ENCODE measurements at places on chromosomes 1 and 21.

DNA sequence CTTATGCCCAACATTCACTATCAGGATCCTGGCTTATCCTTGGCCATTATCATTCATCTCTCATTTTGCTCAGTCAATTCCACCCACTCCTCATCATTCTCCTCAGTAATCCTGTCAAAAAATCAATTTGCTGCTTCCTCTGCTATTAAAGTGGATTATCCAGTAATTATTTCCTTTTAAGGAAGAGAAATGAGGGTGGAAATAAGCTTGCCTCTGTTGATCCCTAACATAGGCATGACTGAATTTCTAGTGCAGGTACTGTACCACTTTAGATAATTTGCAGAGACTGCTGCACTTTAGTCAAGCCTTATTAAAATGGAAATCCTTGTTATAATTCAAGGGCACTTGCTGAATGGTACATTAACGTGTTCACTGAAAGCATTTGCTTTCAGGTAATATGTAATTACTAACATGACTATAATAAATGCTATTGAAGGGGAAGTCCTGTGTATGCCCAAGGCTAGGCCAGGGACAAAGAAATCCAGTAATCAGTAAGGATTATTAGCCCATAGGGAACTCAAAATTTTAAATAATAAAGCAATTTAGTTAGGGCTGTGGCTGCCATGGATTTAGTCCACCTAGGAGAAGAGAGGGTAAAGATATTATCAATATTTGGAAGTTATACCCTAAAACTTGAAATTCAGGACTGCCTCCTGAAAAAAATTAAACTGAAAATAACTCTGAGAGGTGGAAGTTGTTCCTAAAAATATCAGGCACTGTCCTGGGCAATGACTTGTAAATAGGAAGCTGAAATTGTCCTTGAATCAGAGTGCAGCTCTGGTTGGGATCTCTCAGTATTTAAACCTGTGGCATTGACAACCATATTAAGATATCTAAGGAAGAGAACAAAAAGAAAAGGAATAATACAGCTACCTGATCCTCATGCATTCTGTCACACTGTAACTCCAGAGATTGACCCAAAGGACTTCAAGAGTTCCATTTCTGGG, 43.4 kb downstream of the RGS2 start:
- no peak for DNase-seq

- no peak for DNase-seq
Measured at GRCh38 chr1:165671526-165671925, 26.8 kb downstream of the ALDH9A1 start.

DNA sequence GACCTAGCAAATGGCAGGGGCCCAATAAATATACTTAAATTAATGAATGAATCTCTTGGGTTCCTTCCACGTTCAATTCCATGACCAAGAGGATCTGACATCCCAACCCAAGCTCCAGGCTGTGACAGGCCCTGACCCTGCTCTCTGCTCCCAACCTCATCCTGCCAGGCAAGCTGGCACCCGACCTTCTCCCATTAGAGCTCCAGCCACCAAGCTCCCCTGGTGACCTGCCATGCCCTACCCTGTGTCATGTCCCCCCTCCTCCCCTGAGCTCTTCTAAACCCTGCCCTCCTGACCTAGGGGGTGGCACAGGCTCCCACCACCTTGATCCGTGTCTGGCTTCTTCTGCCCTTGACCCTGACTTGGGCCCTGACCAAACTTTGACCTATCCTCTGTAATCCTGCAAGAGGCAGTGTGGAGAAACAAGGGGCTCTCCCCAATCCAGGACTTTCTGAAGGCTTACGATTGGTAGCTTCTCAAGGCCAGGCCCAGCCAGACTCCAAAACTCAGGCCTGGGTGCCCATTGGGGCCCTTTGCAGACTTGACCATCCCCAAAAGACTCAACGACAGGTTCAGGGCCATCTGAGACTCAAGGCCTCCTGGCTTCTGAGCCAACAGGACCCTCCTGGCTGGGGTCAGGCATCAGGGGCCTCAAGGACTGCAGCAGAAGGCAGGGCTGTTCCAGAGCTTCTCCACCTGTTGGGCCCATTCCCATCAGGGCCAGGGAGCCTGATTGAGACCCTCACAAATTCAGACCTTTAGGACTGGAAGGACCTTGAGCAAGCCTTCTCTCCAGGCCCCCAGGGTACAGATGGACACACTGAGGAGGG, 249.0 kb downstream of the PTPRU start:
- no peak for DNase-seq

GRCh38 chr21:25790122-25790877, 55.5 kb downstream of the GABPA start:
- no peak for DNase-seq

GRCh38 chr1:3702528-3702927, 49.7 kb upstream of the CCDC27 start:
- DNase-seq, result no peak

DNA sequence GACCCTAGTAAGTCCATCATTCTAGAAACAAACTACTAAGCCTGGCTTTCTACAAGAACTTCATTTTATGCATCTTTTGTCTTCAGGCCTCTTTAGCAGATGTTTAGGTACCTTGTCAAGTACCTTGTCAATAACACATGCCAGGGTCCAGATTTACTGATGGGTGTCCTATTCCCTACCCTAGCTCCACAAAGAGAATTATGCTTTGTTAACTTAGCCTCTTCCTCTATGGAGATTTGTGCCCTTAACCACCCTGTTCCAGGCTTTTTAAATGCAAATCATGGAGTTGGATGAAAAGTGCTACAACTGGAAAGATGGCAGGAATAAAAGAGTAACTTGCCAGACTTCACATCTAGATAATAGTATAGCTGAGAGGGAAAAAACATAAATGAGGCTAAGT, 42.7 kb downstream of the SPATA46 start:
- DNase-seq, result no peak

DNA sequence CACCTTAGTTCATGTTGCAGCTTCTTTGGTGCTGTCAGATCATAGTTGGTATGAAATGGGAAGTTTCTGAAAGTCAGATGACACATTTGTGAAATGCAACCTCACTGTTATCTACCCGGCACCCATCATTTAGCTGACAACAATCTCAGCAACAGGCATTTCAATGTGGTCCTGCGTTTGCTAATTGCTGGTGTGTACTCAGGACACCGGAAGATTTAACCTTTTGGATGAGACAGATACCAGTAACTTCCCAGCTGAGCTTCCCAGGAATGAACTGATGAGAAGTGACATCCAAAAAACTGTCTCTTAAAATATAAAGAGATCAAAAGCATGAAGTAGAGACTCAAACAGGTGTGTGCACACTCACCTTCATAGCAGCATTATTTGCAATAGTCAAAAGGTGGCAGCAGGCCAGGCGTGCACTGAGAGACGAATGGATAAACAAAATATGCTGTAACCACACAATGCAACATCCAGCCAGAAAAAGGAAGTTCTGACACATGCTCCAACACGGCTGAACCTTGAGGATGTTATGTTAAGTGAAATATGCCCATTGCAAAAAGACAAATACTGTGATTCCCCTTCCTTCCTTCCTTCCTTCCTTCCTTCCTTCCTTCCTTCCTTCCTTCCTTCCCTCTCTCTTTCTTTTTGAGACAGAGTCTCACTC, 7.9 kb upstream of the CLDN14 start:
- peak; percentile 80 for DNase-seq

DNA sequence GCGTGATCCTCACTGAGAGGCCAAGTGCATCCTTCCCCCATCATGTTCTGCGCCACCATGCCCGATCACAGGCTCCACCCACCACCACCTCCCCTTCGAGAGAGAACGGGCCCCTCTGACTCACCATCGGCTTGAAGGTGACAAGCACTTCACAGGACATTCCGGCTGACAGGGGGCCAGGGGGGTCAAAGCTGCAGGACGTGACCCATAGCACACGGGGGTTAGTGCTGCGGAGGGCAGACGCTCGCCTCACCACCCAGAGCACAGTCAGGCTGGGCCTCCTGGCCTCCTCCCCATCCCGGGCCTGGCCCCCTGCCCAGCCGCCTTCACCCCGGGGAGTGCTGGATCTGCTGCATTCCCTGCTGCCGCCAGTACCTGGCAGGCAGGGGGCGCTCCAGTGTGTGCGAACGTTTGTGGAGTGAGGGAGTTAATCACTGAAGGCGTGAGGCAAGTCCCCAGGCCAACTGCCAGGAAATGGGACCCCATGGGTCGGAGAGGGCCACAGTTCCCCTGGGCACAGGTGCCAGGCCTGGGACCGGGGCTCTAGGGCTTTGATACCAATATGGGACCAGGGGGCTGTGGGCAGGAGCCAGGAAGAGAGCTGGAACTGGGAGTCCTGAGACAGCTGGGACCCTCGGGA, 40.9 kb upstream of the TMEM52 start:
- DNase-seq, result peak; percentile 55

DNA sequence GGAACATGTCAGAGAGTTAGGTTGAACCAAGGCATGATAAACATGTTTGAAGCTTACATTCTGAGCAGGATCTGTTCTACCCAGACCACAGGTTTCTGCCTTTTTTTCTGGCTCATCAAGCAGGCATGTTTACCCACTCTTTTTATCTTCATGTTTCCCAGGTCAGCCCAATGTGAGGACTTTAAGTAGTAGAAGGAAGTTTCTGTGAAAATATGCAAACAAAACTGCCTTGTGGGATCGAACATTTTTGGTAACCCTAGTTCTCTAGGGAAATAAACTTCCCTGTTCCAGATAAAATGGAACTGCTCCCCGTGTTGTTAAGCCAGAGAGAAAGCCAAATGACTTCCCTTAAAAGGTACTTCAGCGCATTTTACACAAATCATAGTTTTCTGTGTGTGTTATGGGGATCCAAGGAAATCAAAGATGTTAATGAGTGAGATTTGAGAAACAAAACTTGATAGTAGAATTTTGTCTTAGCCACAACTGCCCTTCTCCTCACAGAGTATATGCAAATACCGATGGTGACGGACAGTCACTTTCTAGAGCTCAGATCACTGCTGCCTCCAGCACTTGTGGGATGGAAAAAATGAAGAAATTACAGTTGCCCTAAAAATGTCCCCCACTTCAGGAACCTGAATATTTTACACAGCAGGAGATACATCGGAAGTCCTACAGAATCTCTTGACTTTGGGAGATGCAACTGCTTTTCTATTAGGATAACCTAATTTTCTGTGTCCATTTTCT, 765 bp upstream of the HIPK1 start:
- no peak for DNase-seq

- DNase-seq, result no peak
Measured at GRCh38 chr1:63863145-63863544, 89.3 kb downstream of the ROR1 start.

- DNase-seq, result peak; percentile 13
Measured at GRCh38 chr1:157992833-157993146, 655 bp upstream of the KIRREL1 start.

DNA sequence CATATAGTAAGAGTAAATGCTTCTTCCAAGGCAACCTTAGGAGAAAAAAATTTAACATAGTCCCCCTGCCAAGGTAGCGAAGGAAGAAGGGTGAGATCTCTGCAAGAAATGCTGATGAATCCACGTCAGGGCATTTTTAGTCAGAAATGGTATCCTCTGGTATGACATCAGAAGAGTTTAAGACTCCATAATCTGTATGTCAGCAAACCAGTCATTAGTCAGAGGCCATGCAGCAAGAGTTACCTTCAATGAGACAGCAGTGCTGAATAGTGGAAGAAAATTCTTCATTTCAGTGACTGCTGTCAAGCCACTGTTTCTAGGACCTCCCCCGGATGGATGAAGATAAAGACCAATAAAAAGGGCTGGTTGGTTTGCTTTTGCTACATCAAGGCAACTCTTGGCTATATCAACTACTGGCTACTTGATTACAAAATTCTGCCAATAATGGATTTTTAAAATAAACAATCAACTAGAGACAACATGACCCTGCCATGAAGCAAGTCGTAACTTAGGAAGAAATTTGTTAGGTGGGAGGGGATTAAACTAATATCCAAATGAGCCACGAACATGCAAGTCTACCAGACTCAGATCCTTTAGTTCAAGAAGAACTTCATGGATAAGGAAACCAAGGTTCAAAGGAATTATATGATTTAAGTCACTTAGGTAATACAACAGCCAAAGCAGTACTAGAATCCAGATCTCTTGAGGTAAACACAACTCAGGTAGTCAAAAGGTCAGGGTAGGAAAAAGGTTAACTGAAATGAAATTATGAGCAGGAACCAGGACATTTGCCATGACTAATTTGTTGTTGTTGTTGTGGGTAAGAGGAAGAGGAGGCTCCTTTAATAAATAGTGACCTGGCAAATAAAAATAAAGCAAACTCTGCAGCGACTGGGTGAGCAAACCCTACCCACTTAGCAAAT, 25.6 kb upstream of the GUCA2A start:
- no peak for DNase-seq

GRCh38 chr1:21123287-21123948, 53.3 kb downstream of the EIF4G3 start:
- DNase-seq, result no peak

DNA sequence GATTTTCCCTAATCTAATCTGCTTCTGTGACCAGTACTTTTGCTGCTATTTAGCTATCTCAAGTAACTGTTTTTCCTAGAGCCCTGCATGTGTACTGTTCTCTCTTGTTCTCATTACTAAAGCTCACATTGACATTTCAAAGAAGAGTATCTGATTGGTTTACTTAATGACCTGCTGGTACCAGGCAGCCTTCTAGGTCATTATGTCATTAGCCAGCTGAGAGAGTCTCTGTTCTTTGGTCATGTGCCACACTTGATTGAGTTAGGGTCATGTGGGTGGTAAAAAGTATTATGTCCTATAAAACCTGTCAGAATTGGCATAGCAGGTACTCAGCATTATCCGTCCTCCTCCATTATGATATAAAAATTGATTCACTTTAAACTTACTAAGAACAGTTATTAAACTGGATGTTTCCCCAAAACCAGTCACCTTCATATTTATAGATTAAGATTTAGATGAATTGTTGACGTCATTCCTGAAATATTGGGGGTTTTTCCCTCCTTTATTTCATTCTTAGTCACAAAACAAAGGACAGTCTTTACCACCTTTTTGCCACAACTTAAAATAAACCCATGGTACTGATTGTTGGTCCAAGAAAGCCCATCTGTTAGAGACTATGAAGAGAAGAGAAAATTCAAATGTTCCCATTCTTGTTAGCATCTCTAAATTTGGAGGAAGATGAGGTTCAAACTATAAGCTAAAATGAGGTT, 22.2 kb downstream of the FNDC5 start:
- no peak for DNase-seq

GRCh38 chr1:208336137-208336518, 91.9 kb upstream of the PLXNA2 start:
- DNase-seq, result no peak

GRCh38 chr1:175307160-175307559, 114.6 kb upstream of the KIAA0040 start:
- DNase-seq, result no peak

DNA sequence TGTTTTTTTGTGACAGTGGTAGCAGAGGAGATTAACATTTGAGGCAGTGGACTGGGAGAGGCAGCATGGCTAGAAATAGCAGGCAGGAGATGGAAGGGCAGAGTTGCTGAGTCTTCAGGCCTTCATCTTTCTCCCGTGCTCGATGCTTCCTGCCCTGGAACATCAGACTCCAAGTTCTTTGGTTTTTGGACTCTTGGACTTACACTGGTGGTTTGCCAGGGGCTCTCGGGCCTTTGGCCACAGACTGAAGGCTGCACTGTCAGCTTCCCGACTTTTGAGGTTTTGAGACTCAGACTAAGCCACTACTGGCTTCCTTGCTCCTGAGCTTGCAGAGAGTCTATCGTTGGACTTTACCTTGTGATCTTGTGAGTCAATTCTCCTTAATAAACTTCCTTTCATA, 24.2 kb upstream of the LEFTY2 start:
- no peak for DNase-seq

- no peak for DNase-seq
Measured at GRCh38 chr1:243844186-243844585, 5.9 kb downstream of the AKT3 start.

- DNase-seq, result no peak
Measured at GRCh38 chr1:77639056-77639455, 43.4 kb downstream of the ZZZ3 start.

GRCh38 chr1:234778221-234779159, 168.5 kb upstream of the IRF2BP2 start:
- no peak for DNase-seq

Data from NCI-H2029 (cell line).